NCI-H1694 treated with DMSO at 0.1 percent for 48 hours (cell line): ENCODE measurements at places on chromosomes 5 and 9.
A peak's percentile ranks its signal among the peaks of the same experiment; 100 is the strongest.

GRCh38 chr9:36151316-36152210 is 15.0 kb downstream of the GLIPR2 start:
- DNase-seq, result no peak

DNA sequence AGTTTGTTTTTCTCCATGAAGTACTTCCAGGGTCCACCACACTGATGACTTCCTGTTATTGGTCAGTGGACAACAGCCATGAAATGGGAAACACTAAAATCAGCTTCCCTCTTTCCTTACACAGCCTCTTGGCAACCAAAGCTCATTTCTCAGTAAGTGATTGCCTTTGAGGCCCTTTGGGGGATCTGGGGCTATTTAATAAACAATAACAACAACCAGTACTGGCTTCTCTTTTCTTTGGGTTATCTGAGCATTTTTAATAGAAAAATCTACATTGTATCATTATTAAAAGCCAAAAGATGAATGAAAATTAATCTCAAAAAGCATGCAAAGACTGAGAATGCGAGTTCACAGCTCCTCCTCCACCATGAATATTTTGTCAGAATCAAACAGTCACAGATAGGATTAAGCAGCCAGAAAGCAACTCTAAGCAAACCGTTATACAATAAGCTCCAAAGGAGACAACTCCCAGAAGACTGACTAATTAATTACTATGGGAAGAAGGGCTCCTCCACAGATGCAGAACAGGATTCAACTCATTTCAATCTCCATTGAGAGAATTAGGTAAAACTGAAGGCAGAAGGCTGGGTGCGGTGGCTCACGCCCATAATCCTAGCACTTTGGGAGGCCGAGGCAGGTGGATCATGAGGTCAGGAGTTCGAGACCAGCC is 68.3 kb downstream of the SERINC5 start:
- DNase-seq, result no peak

- no peak for DNase-seq
Measured at GRCh38 chr5:6583049-6583880, 49.6 kb downstream of the NSUN2 start.

DNA sequence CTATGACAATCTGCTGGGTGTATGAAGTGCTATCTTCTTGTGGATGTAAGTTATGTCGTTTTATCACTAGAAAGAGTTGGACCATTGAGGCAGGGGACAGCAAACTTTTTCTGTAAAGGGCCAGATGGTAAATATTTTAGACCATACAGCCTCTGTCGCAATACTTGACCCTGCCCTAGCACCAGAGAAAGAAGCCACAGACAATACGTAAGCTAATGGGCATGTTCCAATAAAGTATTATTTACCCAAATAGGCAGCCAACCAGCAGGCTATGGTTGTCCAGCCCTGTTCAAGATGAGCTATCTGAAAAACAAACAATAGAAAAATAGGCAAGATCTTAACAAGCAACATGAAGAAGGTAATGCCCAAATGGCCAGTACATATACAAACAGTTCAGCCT is 36.4 kb downstream of the MTX3 start:
- no peak for DNase-seq

- peak; percentile 56 for DNase-seq
Measured at GRCh38 chr5:72291601-72292000, 28.4 kb downstream of the MRPS27 start.

DNA sequence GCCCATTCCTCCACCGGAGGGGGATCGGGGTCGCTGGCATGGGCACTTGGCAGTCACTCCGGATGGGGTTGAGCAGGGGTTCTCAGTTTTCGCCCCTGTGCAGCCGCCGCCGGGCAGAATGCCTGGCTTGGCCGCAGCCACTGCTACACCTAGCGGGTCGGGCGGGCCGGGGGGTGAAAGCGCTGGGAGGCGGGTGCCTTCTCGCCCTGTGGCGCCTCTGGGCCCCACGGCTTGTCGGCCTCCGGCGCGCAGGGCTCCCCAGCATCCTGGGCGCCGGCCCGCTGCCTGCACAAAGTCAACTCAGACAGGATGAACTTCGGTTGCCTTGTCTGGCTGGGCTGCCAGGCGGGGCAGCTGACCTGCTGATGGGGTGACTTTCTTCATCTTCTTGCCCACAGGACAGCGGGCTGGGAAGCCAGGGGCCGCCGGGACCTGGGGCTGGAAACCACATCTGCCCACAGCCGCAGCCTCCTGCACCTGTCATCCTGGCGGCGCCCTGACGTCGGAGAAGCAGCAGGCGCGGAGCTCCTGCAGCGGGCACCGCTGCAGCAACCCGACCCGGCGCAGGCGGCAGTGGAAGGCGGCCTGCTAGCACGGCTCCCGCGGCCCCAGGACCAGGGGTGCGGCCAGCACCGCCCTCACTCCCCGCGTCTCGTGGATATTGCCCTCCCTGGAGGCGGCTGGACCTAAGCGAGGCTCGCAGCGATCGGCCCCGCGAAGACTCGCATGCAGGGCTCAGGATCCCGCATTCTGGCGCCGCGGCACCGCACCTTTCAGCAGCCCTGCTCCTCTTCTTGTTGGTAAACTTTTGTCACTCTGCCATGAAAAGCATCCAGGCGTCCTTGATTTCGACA is 1.3 kb upstream of the ANKRD18A start:
- peak; percentile 24 for DNase-seq

- DNase-seq, result no peak
Measured at GRCh38 chr5:172178301-172178987, 9.6 kb downstream of the STK10 start.

GRCh38 chr5:177370488-177371119 is 12.9 kb downstream of the RGS14 start:
- no peak for DNase-seq

GRCh38 chr5:42321785-42322184 is 101.5 kb upstream of the GHR start:
- no peak for DNase-seq

DNA sequence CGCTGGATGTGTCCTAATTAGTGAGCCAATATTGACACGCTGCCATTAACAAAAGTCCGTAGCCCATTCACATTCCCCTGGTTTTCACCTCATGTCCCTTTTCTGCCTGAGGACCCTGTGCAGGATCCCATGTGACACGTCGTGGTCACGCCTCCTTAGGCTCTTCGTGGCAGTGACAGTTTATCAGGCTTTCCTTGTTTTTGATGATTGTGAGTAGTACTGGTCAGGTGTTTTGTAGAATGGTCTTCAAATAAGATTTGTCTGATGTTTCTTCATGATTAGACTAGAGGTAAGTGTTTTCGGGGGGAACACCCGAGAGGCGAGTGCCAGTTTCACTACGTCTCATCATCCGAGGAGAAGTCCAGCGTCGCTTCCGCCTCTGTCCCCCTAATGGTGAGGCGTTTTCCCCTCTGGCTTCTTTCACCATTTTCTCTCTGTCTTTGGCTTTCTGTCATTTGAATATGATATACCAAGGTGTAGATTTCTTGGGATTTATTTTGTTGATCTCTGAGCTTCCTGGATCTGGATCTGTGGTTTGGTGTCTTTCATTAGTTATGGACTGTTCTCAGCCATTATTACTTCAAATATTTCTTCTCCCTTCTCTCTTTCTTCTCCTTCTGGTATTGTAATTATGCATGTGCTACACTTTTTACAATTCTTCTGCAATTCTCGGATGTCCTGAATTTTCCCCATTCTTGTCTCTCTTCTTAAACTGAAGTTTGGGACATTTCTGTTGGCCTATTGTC is 57.3 kb downstream of the TRIP13 start:
- DNase-seq, result no peak

DNA sequence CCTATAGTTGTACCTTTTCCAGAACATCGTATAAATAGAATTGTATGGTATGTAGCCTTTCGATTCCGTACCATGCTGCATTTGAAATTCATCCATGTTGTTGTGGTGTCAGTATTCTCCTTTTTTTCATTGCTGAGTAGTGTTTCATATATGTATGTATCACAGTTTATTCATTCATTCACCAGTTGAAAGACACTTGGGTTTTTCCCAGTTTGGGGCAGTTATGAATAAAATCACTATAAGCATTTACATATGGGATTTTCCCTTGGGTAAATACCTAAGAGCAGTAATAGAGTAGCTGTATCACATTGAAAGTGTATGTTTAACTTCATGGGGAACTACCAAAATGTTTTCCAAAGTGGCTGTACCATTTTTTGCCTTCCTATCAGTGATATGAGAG is 16.1 kb upstream of the FKTN start:
- DNase-seq, result no peak

DNA sequence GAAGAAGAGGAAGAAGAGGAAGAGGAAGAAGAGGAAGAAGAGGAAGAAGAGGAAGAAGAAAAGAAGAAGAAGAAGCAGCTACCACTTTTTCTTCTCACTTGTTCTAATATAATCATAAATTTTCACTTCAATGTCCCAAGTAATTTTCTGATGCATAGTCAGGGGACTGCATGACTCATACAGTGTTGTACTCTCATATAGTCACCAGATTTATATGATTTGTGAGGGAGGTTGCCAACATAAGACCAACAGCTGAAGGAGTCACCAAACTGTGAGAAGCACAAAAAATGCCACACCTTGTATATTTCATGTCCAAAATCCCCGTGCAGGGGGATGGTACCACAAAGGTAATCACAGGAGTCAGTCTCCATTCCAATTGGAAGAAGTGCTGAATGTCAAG is 32.7 kb upstream of the DMRTA1 start:
- no peak for DNase-seq

- DNase-seq, result peak; percentile 16
Measured at GRCh38 chr9:114033397-114034103, 44.5 kb downstream of the AMBP start.

DNA sequence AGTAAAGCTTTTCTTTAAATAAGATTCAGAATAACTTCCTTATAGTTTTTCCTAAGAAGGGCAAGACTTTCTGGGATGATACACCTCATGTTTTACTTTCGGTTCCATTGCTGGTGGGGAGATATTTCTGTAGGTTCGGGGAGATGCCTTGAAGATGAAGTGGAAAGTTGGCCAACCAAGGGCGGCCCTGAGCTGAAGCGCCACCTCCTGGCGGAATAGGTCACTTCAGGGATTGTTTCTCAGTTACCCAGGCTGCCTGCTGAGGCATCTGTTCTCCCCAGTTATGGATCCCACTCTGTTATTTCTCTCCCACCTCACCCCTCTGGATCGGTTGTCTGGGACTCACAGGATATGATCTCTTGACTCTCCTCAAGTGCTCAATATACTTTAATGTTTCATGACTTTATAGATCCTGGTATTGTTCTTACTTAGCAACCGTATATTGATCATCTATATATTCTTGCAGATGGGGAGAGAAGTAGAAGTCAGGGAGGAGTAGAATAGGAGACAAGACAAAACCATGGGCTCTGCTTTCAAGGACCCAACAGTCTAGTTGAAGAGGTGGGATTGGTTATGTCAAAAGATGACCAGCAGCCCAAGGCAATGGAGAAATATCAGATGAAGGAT is 23.4 kb downstream of the MEGF10 start:
- DNase-seq, result no peak

GRCh38 chr5:34007201-34007620 is 639 bp downstream of the AMACR start:
- DNase-seq, result no peak

- no peak for DNase-seq
Measured at GRCh38 chr5:141516672-141517025, 27.8 kb downstream of the PCDHGC5 start.

DNA sequence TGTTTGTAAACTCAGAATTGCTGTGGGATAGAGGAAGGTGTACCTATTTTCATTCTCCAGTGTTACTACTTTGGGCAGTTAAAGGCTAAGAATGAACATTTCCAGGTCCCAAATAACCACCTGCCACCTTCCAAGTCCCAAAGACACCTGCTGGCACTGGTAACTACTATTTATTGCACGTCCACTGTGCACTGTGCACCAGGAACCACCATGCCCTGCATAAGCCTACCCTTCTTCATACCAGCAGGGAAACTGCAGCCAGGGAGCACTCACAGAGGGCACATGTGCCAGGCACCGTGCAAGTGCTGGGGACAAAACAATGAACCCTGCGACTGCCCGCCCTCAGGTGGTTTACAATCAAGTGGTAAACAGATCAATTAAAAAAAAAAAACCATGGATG is 34.9 kb downstream of the RAPGEF1 start:
- DNase-seq, result no peak

DNA sequence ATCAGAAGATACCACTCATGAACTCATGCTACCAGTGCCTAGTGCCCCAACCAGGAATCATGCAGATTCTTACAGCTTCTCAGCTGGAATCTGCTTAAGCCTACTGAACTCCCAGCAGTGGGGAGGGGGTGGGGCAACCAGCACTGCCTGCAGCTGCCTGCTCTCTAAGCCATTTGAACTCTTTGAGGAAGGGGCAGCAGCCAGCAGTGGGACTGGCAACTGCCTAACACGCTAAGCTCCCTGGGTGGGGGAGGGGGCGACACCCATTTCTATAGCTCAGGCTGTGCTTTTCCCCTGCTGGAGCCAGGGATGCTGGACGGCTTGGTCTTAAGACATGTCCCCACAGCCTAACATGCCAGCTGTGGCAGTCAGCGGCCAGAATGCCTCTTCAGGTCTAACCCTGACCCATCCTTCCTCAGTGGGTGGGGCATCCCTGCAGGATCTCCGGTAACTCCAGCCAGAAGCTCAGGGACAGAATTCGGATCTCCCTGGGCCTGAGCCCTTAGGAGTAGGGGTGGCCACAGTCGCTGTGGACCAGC is 889.7 kb downstream of the CDH9 start:
- DNase-seq, result no peak

- no peak for DNase-seq
Measured at GRCh38 chr5:87185838-87186237, 81.8 kb upstream of the RASA1 start.

DNA sequence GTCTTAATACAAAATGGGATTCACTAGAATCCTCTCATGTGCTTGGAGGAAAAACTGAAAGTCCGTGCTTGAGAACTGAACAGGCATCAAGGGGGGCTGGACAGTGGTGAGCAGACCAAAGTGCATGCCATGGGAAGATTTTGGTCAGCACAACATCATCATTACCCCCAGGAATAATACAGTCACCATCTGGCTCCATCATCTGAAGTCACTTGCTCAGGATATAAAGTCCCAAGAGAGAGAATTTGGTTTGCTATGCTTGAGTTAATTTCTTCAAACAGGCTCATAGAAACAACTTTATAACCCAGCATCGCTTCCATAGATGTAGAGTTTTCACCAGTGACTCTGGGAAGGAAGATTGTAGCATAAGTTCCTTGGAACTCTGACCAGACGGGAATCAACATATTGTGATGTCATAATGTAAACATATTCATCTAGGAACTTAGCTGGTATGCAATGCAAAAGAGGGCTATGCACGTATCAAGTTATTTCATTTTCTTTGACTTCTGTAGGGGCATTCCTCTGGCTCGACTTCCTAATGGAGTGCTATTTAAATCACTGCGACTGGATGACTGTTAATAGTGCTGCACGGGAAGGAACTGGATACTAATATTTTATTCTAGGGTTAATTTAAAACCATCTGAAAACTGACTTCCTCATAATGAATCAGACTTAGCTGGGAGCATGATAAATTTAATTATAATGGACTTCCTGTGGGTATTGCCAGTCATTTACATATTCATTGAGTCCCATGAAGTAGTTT is 145.2 kb downstream of the MTRR start:
- DNase-seq, result no peak

GRCh38 chr9:135522931-135523330 is 1.7 kb downstream of the LCN1 start:
- no peak for DNase-seq

- no peak for DNase-seq
Measured at GRCh38 chr9:131617611-131618010, 72.3 kb downstream of the PRRT1B start.

GRCh38 chr9:88733651-88734421 is 198.9 kb downstream of the NXNL2 start:
- DNase-seq, result no peak

GRCh38 chr9:125929846-125930245 is 182.7 kb downstream of the PBX3 start:
- no peak for DNase-seq
